B cell (primary cell): ENCODE measurements at places on chromosomes 2 and 18. TPM values are rescaled to one million over a fixed set of nuclear protein-coding genes. Genes with fewer than 3 reads are reported as not detected.

The NRP2 gene
- polyA plus RNA-seq = 1.8 TPM in 2 replicates

The UGT1A8 gene
- not detected in 2 replicates for polyA plus RNA-seq

The PSMA8 gene
- polyA plus RNA-seq = 0.33 and 0.39 TPM in 2 replicates

The LINC00305 gene
- polyA plus RNA-seq = not detected in 2 replicates

The IKZF2 gene
- polyA plus RNA-seq = 2.5 and 7.0 TPM in 2 replicates

The BUB1 gene
- polyA plus RNA-seq = 0.85 and 2.6 TPM in 2 replicates

The POMC gene
- polyA plus RNA-seq = 16.7 and 21.2 TPM in 2 replicates

The INHBB gene
- 0.03 and 0.04 TPM in 2 replicates for polyA plus RNA-seq

The AGAP1 gene
- 0.01 and 0.04 TPM in 2 replicates for polyA plus RNA-seq
